ENCODE measurements at places on chromosomes 12 and 14.
A peak's percentile ranks its signal among the peaks of the same experiment; 100 is the strongest.

GRCh38 chr12:42469355-42470175 is 120.0 kb downstream of the PRICKLE1 start:
- peak; percentile 4 for DNase-seq

GRCh38 chr14:22533739-22534359 is 55.2 kb downstream of the DAD1 start:
- no peak for DNase-seq

DNA sequence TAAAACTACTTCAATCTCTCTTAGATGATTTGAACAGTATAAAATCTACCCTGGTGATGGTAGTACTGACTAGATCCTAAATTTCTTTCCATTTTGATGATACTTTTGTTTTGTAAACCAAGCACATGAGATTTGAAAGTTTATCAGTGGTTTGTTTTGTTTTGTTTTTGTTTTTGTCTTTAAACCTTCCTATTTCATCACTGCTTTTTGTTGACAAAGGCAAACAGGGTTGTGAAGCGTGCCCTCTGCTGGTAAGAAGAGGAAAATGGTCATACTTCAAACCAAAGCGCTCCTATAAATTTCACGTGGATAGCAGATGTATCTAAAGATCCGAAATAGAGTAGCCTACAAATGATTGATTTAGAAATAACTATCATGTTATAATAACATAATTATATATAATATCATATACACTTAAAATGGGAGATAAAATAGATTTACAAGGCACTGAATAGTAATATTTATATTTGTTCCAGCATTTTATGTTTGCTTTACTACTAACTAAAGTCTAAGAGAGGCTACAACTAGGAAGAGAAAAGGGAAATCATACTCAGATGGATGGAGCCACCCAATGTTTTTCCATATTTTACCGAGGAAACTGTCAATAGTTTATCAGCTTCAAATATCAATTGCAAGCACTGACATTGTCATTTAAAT is 254.0 kb upstream of the USP15 start:
- DNase-seq = peak; percentile 43

DNA sequence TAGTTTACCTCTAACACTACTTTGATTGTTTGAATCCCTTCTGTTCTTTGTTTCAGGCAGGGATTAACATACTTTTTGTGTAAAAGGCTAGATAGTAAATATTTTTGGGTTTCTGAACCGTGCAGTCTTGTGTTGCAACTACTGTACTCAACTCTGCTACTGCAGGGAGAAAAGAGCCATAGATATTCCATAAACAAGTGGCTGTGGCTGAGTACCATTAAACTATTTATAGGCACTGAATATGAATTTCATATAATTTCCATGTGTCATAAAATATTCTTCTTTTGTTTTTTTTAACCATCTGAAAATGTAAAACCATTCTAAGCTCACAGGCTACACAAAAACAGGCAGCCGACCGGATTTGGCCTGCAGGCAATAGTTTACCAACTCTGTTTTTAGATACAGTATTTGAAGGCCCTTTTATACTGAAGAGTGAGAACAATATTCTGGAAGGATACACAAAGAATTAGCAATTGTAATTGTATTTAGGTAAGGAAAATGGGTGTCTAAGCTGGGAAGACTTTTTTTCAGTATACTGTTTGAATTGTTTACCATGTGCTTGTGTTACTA is 15.7 kb downstream of the NR1H4 start:
- no peak for DNase-seq

DNA sequence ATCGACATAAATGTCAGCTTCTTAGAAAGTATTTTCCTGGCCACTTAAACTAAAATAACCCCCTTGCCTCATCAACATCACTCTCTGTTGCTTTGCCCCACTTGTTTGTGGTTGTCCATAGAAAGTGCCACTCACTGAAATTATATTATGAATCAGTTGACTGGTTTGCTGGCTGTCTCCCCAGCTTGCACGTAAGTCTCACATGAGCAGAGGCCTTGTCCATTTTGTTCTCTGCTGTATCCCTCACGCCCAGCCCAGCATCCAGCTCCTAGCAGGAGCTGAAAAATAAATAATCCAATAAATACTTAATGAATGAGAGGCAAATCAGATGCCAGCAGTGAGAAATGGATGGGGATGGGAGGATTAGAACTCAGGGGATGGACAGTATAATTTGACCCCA is 159.3 kb downstream of the KSR2 start:
- DNase-seq = no peak

- no peak for DNase-seq
Observed at GRCh38 chr14:91875525-91876286, 8.4 kb upstream of the TC2N start.

GRCh38 chr14:98219638-98220037 is 1052.4 kb downstream of the BCL11B start:
- DNase-seq = no peak

- DNase-seq = no peak
Observed at GRCh38 chr12:91178139-91178561, 4.5 kb downstream of the DCN start.

GRCh38 chr12:16506394-16506793 is 99.6 kb downstream of the LMO3 start:
- DNase-seq = no peak

DNA sequence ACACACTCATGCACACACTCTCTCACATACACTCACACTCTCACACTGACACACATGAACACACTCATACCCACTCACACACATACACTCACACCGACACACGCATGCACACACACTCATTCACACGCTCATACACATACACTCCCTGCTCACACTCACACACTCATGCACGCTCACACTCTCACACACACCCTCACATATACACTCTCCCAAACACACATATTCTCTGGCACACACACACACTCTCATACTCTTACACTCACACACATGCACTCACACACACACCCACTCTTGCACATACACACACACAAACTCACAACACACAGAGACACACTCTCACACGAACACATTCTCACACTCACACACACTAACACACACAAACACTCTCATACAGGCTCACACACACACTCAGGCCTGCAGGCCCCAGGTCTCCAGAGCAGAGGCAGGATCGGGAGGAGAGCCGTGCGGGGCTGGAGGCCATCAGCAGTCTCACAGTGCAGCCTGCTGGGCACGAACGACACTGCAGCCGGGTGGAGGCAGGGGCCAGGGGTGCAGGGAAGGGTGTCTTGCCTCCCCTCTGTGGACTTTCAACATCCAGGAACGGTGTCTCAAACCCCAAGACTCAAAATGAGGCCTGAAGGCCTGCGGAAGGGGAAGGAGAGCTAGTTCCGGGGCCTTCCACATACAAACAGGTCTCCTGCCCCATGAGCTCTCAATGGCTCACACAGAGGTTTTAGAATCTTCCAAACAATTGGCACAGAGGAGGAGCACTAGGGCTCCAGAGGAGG is 148.7 kb downstream of the ANO2 start:
- peak; percentile 28 for DNase-seq

DNA sequence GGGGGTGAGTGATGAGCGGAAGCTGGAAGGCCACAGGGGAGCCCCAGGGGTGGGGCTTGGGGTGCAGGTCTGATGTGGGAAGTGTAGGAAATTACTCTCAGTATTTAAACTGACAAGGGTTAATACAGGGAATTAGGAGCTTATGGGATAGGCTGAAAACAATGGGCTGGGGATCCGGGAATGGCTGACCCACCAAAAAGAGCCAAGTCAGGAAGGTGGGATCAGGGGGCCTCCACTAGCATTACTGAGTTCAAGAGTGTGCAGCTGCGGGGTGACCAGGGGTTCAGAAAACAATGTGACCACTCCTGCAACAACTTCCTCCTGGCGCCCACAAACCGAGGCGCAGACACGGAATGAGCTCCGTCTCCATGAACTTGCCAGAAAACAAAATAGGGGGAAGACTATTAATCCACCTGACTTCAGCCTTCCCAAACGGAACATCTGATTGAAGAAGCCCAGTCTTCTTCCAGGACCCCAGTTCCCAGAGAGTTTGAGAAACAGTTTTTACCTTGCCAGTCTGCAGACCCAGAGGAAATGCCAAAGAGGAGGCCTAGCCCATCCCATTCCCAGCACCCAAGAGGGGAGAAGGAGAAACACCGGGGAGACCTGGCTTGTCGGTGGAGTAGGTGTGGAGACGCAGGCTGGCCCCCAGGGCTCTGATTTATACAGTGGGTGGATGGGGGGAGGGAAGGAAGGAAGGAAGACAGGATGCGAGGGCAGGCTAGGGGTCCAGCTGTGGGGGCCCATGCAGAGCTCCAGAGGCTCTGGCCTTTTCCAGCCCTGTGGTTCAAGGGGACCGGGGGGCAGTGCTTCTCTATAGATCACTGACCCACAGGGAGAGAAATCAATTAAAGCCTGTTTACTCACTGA is 16.5 kb upstream of the YY1 start:
- no peak for DNase-seq

- no peak for DNase-seq
Observed at GRCh38 chr12:66584673-66585072, 94.2 kb downstream of the GRIP1 start.

DNA sequence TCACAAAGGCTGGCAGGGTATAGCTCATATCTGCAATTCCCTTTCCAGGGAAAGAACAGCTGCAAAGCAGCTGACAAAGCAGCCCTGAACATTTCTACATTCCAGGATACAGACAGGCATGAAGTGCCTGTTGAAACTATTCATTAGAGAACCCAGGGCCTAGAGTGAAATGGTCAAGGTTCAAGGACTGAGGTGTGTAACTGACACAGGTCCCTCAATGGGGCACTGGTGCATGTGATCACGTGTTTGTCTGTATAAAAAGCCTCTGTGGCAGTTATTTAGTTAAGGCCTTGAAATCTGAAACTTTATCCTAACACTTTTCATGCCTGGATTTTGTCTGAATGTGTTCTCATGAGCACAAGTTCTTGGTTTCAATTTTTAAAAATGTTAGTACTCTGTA is 47.1 kb downstream of the GIT2 start:
- no peak for DNase-seq

- DNase-seq = peak; percentile 41
Observed at GRCh38 chr14:34300882-34301734, 160.9 kb downstream of the SPTSSA start.

- DNase-seq = no peak
Observed at GRCh38 chr14:102986810-102987579, 64.5 kb downstream of the AMN start.

DNA sequence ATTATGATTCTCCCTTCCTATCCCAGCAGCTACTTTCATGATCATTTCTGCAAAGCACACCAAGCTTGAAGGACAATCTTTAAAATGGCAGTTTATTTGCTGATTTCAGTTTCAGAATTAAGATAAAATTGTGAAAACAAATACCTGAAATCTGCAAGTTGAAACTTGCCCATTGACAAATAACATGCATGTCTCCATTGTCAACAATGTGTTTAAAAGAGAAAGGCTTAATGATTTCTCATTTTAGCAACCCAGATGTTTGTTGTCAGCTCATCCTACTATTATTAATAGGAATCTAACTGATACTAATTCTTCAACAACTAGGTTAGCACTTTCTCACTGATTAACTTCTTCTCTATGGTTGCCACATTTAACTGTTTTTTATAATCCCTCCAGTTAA is 474.6 kb downstream of the PRKD1 start:
- DNase-seq = no peak

GRCh38 chr14:60618241-60618640 is 31.0 kb downstream of the SIX1 start:
- DNase-seq = no peak

- DNase-seq = no peak
Observed at GRCh38 chr14:92439537-92440344, 73.8 kb upstream of the RIN3 start.

DNA sequence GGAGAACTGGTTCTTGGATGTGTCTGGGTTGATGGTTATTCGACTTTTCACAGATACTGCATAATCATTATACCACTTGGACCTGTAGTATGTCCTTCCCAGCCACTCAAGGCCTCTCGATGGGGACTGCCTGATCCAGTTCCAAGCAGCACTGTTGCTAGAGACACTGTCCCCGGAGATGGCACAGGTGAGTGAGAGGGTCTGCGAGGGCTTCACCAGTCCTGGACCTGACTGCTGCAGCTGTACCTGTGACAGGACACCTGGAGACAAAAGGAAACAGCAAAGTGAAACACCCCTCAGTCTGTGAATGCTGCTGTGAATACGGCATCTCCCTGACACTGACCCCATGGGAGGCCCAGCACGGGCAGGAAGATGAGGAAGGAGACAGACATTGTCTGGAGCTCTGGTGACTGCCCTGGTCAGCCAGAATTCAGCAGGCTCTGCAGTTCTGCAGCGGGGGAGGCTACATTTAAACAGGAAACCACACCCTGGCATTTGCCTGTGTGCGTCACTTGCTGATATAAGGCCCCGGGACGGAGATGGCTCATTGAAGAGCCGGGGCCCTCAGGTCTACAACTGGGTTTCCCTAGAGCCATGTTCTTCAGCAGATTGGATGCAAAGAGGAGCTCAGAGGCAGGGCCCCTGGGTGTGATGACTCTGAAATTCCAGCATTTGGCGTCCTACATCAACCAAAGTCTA is 413.6 kb downstream of the TMEM121 start:
- DNase-seq = no peak

DNA sequence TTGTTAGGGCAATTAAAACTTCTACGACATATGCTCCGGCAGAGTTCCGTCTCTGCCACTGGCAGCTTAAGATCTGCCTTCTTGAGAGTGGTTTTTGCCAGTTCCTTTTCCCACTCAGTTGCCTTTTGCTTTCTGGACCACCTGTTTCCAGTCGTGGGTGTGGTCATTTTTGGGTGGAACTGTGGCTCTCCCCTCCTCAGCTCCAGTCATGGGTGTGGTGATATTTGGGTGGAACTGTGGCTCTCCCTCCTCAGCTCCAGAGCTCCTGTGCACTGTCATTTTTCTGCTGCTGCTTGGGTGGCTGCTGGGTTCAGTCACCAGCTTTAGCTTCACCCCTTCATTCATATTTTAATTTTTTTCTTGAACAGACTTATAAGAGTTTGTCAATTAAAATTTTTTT is 25.3 kb downstream of the WDR20 start:
- no peak for DNase-seq

DNA sequence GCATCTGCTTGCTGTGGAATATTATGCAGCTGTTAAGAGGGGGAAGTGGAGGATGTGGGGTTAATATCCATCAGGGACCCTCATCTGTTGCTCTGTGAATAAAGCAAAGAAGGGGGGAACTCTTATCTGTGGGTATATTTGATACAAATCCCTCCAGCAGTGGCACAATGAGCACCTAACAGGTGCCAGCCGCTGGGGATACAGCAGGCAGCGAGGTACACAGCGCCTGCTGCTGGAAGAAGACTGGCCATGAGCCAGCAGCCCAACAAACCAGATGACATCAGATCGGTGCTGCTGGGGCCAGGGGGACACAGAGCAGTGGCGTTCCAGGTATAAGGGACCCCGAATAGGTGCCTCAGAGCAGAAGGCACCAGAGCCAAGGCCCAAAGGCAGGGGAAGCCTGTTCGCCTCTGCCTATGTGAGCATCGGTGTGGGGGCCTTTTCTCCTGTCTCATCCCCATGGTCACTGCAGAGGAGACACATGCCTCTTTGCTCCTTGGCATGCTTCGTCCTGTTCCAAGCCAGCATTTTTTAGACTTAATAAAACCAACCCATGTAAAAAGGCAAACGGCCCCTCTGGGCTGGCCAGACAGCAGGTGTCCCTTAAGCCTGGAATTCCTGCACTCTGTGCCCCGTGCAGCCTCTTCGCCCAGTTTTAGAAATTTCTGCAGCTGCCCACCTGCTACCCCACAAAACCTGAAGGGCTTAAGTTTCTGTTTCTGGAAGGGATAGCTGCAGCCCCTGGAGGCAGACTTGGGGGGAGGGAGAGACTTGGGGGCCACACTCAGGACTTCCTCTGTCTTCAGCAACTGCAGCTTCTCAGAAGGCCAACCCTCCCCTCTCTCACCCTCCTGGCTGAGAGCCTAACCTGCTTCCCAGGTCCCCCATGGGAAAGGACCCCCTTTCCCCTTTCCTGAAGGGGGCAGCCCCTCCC is 1.6 kb upstream of the CKB start:
- no peak for DNase-seq
